ENCODE measurements at places on chromosomes 6 and 20.

- no peak for DNase-seq
These were observed 16.1 kb upstream of the ZNF292 start for GRCh38 chr6:87139236-87139635.

- no peak for DNase-seq
These were observed 334.8 kb upstream of the SULF2 start for GRCh38 chr20:48120120-48120519.

DNA sequence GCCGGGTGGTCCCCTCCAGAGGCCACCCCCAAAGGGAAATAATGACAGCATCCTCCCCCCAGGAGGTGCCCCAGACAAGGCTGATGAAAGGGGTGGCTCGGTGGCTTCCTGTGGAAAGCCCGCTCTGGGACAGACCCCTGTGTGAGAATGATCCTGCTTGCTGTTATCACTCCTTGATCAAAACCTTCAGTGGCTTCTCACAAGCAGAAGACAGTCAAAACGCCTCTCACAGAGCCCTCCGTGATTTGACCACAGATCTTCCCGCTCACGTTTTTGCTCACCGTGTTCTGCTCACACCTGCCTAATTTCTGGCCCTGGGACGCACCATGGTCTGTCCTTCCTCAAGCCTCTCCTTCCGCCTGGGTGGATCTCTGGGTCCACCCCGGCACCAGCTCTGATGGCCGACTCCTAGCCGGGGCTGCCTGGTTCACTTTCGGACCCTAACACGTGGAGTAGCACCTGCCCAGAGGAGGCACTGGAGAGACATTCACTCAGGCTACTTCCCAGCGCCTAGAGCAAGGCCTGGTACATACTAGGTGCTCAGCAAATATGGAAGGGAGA, 210.4 kb downstream of the ANKRD60 start:
- DNase-seq: no peak

GRCh38 chr6:35727935-35728682, 8.7 kb upstream of the ARMC12 start:
- DNase-seq: peak; percentile 99

- DNase-seq: peak; percentile 84
These were observed 4.6 kb downstream of the SYTL3 start for GRCh38 chr6:158654498-158654897.

DNA sequence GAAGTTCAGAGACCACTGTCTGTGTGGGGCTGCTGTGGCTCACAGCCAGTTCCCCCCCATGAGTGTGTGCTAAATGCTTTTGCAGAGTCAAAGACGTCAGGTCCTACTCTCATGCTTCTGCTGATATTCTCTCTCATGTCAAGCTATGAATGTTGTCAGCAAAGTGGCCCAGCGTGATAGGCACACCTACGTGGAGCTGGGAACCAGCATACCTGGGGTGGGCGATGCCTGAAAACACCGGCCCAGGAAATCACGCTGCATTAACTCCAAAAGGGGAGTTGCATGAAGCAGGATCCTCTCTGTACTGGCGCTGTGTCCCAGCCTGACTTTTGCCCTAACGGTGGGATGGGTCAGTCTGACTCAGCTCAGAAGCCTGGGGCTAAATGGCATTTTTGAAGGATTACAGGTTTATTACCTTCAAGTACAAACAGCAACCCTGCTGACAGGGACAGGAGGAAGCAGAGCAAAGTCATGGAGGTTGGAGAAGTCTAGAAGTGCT, 9.0 kb upstream of the MRPS10 start:
- DNase-seq: no peak

- DNase-seq: no peak
These were observed 190.1 kb downstream of the SCP2D1 start for GRCh38 chr20:19003366-19004336.

- DNase-seq: no peak
These were observed 83.3 kb downstream of the HIVEP2 start for GRCh38 chr6:142861711-142862110.

- peak; percentile 76 for DNase-seq
These were observed 537 bp downstream of the TCP1 start for GRCh38 chr6:159788753-159789376.

- DNase-seq: no peak
These were observed 295.0 kb downstream of the KCNQ5 start for GRCh38 chr6:72916906-72917305.

- DNase-seq: no peak
These were observed 154.7 kb downstream of the SYCP2 start for GRCh38 chr20:59778615-59779200.

- no peak for DNase-seq
These were observed 33.5 kb upstream of the VSTM2L start for GRCh38 chr20:37869334-37869861.

DNA sequence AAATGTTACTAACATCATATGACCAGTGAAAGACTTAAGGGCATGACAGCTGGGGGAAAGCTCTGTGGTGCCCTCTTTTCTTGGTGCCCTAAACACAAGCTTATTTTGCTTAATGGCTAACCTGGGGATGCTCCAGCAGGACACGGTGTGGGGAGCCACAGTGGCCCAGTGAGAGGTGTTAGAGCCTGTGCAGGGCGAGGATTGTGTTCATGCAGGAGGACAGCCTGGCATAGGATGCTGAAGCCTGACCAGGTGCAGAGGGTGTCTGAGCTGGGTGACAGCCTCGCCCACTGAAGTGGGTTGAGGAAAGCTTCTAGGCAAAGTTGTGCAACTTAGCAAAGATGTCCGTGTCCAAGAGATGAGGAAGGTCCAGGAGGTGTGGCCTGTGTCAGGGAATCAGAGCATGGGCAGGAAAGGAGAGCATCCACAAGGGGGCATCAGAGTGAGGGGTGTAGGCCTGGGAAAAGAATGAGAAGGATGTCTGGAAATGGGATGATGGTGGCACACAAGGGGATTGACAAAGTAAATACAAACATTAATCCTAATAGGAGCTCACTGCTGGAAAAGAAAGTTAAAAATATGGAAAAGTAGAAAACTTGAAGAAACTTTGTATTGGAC, 33.9 kb downstream of the SLC17A4 start:
- DNase-seq: peak; percentile 33

Measured in right cardiac atrium (tissue), 5 donors.